ENCODE measurements at places on chromosomes 5 and 9.

- DNase-seq = no peak
Observed at GRCh38 chr9:5767968-5768932, 64.7 kb downstream of the ERMP1 start.

GRCh38 chr9:98191671-98192502 is 550 bp downstream of the CORO2A start:
- peak; percentile 2 for DNase-seq

DNA sequence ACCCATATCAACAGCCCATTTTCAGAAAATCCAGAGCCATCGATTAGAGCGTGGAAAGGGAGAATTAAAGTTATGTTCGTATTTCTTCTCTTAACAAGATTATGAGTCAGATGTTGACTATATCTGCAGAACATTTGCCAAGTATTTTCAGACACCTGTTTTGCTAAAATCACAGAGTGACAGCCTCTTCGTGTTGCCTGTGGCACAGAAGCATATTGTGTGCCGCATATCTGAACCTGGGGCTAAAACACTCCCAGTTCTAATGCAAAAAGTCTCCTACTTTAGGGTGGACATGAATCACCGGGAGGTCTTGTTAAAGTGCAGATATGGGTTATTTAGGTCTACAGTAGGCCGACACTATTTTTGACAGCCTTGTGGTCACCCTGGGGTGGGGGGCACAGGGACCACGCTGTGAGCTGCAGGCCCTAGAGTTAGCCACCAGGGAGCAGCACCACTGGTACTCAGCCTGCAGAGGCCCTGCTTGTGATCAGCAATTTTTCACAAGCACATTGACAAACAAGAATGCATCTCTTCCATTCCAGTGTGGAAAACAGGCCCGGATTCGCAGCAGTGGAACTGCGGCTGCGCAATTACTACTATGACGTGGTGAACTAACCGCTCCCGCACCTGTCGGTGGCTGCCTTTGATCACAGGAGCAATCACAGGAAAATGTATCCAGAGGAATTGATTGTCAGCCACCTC is 93.5 kb downstream of the SYK start:
- no peak for DNase-seq

DNA sequence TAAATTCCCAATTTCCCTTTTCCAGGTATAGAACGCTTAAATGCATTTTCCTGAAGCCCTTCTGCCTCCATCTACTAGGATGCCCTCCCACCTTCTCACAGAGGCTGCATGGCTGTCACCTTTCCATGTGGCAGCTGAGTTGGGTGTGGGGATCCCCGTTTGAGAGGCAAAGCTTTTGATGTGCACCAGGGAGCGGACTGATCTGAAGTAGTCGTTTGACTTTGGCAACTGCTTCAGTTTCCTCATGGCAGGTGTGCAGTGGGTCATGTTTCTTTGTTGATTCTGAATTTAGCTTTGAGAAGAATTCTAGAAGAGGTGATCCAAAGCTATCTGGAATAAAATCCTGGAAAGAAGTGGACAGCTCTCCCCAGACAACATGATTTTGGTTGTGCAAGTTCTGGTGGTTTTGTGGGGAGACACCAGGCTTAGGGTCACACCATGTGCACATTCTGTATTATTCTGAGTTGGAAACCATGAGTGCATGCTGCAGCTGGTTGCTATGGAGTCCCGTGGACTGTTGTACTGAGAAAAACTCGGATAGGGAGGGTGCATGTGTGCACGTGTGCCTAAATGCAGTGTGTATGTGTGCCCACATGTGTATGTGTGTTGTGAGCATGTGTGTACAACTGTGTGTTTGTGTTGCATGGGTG is 63.5 kb downstream of the GADD45G start:
- no peak for DNase-seq

DNA sequence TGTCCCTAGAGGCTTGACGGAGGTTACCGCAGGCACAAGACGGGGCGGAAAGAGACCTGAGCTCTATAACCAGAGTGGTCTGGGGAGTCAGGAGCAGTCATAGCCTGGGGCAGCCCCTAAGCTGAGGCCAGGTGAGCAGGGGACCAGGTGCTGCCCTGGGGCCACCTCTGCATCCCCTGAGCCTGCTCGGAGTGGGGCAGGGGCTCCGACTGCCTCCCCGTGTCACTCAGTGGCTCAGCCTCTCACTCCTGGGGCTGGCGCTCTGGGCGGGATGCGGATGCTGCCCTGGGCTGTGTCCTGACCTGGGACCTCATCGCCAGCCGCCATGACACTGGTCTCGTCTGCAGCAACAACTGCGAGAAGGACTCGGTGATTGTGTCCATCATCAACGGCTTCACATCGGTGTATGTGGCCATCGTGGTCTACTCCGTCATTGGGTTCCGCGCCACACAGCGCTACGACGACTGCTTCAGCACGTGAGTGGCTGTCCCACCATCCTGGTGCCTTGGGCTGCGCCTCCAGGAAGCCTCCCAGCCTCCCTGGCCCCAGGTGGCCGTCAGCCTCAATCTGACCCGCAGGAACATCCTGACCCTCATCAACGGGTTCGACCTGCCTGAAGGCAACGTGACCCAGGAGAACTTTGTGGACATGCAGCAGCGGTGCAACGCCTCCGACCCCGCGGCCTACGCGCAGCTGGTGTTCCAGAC is 8.8 kb upstream of the SLC6A18 start:
- no peak for DNase-seq

DNA sequence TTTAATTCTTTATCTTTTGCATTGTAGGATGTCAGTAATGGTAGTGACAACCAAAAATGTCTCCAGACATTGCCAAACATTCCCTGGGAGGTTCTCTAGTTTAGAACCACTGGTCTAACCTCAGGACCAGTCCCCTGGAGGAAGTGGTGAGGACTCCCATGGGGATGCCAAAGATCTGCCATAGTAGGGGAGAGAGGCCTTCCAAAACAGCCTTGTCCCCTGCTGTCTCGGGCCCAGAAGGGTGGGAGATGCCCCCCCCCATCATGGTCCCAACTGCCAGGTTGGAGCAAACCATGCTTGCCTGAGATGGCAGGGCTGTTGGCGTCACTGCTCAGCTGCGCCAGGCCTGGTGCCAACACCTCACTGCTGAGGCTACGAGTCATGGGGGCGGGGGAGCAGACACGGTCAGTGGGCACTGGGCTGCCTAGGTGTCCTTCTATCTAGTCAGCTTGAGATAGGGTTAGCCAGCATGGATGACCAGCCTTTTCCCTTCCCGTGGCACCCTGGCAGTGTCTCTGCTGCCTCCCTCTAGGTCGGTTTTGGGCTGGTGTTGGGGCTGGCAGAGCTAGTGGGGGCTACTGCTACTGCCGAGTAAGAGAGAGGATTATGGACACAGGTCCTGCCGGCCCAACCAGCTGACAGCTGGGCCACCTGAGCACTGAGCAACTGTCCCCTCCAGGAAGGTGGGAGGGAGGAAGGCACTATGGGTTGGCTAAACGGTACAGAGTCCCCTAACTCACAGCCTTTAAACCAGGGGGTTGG is 8.3 kb upstream of the CXXC5 start:
- DNase-seq = no peak

DNA sequence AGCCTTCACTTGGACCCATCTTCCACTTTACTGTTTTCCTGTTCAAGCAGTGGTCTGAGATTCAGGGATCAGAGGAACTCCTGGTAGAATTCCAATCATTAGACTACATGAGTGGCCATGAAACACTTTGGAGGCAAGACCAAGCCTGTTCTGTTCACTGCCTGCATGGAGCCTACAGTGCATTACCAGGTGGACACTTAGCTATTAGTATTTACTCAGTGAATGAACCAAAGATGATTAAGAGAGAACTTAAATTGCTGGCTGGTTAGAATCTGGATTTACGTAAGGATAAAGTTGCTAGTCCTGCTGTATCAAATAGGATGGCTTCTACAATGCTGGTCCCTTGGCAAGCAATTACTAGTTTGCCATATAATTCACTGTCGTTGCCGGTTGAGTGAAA is 245.5 kb downstream of the ARRDC3 start:
- no peak for DNase-seq

All from stimulated activated CD8-positive, alpha-beta memory T cell treated with anti-CD3 and anti-CD28 coated beads, Interleukin-15, amount 100 ng/mL, for 1 hour (primary cell).